ENCODE measurements at places on chromosomes 5 and 9.

DNA sequence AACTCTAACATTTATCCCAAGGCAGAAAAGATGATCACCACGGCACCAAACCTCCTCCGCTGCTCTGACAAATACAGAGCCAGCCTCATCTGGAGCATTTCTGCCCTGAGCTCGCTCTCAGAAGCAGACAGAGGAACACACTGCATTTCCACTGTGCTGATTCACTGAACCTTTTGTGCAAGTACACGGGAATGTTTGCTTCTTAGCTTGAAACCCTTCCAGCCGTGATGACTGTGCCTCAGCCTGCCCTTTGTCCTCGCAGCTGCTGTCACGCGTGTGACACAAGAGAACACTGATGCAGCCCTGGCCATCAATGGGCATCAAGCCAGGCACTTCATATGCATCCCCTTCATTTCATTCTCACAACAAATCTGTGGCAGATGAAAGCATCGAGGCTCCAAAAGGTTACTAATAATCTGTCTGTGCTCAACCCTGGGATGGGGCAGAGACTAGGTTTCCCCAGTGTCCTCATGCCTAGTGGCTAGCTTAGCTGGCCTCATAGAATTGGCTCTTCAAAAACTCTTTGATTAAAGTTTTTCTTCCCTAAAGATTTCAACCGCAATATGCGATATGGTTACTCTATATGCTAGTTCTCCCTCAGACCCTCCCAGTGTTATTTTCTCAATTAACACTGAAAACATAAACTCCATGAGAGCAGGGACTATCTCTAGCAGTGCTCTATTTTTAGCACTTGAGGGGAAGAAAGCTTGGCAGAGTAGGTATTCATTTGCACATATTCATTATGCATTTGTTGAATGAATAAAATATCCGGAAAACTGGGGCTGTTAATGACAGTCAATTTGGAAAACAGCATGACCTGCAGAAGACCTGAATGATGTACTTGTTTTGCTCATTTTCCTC, 7.3 kb downstream of the CDC14B start:
- no peak for DNase-seq

DNA sequence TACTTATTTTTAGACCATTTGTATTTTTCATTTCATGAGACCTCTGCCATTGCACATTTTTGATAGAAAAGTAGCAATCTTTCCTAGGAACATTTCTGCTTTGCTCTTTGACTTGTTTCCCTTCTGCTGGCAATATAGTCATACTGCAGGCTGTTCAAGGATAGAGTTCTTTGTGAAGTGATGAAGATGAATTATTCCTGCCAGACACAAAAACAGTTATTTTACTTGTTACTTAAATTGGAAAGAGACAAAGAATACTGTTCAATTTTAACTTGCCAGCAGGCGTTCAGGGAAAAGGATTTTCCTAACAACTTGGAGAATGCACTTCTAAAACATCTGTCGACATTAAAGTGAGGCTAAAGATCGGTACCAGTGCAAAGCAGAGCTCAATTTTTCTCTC, 251.7 kb upstream of the ACTBL2 start:
- DNase-seq, result no peak

- DNase-seq, result no peak
These were observed 157.6 kb downstream of the CRB2 start for GRCh38 chr9:123513554-123513953.

DNA sequence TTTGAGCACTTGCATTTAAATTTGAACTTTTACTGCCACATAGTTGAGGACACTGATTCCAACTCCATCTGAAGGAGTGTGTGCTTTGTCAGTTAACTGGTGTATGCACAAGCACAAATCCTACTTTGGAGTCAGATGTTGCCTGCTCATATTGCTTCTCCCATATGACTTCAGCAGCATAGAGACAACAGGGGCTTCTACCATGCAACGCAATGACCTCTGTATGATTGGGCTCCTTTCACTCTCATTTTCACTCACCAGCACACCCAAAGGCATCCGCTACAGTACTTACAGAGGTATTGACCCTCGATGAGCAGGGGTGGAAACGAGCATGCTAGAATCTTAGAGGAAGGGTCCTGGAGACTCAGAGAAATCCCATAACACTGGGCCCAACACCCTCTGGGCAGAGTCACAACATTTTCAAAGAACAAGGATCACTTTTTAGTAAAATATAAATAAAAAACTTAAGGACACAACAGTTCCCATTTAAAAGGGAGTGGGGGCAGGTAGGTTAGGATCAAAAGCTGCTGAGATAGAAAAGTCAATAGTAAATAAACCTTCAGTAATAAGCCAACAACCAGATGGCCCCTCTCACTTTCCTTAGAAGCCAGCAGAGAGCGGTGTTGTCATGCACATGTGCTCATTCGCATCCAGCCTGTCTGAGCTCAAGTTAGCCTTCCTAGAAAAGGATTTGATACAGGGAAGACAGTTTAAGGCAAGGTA, 203.8 kb downstream of the SNCAIP start:
- peak; percentile 14 for DNase-seq

Data from NCI-H1417 treated with DMSO at 0.1 percent for 48 hours (cell line).